Dermis microvascular lymphatic vessel endothelial cell (primary cell): ENCODE measurements at places on chromosomes 2 and 18.

DNA sequence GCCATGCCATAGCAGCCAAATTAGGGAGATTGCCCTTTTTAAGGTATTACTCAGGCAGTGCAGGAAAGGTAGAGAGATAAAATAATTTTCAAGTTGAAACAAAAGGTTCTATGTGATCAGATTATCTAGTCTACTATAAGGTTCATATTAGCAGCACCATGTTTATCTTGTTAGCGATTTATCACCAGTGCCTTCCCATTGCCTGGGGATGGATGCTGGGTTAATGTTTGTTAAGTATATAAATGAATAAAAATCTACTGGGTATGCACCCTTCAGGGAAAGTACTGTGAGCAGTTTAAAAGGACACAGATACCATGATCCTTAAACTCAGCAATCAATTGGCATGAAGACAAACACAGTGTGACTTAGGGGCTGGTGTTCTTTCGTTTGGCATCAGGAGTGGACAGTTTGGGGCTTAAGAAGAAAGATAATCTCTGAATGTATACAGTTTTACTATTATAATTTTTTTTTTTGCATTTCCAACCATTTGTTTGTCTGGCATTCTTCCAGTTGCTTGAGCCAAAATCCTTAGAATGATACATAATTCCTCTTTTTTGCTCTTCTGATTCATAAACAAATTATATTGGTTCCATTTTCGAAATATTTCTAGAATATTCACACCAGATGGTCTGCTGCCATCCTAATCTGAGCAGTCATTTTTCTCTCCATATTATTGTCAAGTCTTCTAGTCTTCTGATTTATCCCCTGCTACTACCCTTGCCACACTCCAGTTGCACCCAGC, 512.8 kb upstream of the SLC8A1 start:
- no peak for DNase-seq

GRCh38 chr2:23378496-23378895, 6.5 kb upstream of the KLHL29 start:
- no peak for DNase-seq

- no peak for DNase-seq
These were observed 40.4 kb upstream of the SMAD2 start for GRCh38 chr18:47970664-47971531.

GRCh38 chr2:142868229-142868762, 9.2 kb upstream of the KYNU start:
- peak; percentile 52 for DNase-seq

GRCh38 chr2:65518751-65519150, 86.4 kb upstream of the SPRED2 start:
- no peak for DNase-seq

GRCh38 chr18:11391661-11392060, 217.7 kb upstream of the SLC35G4 start:
- DNase-seq = no peak

DNA sequence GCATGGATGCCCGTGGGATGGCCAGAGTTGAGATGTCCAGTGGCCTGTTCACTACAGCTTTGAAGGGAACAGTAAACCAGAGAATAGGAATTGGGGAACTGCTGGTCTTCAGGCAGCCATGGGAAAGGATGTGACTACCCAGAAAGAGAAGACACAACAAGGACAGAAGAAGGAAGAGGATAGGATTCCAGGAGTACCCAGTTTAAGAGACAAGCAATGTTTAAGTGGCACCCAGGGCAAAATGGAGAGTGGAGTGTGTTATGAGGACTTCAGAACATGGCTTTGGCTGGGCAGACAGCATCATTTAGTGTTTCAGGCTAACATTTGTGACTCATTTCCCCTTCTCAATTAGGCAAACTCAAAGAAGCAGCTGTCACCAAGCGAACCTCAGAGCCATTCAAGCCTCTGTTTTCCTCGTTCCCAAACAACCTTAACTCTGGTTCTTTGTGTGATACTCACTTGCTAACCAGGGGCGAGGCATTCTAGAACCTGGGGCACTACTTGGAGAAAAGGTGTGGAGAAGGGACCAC, 4.0 kb upstream of the FAM124B start:
- DNase-seq = peak; percentile 85

DNA sequence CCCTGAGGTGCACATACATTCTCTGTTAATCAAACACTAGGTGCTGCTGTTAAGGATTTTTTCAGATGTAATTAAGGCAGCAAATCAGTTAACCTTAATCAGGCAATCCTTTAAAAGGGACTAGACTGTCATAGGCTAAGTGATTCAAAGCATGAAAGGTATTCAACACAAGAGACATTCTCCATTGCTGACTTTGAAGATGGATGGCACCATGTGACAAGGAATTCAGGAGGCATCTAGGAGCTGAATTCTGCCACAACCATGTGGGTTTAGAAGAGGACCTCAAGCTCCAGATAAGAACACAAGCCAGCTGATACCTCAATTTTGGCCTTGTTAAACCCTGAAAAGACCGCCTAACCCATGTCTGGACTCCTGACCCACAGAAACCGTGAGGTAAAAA, 84.0 kb downstream of the SMAD2 start:
- no peak for DNase-seq

- DNase-seq = no peak
These were observed 73.1 kb downstream of the RTP5 start for GRCh38 chr2:241942416-241943208.

- no peak for DNase-seq
These were observed 338.3 kb downstream of the ALK start for GRCh38 chr2:29583104-29583503.

DNA sequence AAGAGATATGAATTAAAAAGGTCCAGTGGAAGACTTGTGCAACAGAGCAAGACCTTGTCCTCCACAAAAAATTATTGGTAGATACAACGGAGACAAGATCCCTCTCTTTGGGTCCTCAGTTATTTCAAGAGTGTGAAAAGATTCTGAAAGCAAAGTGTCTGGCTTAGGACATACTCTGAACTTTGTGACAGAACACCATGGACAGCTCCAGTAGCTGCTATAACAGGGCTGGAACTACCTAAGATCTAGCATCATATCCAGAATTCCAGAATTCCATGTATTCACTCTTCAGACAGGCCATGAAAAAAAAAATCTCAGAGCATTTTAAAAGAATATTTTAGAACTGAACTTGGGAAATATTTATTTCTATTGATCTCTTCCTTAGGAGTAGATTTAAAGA, 74.8 kb upstream of the ZBTB14 start:
- peak; percentile 10 for DNase-seq

DNA sequence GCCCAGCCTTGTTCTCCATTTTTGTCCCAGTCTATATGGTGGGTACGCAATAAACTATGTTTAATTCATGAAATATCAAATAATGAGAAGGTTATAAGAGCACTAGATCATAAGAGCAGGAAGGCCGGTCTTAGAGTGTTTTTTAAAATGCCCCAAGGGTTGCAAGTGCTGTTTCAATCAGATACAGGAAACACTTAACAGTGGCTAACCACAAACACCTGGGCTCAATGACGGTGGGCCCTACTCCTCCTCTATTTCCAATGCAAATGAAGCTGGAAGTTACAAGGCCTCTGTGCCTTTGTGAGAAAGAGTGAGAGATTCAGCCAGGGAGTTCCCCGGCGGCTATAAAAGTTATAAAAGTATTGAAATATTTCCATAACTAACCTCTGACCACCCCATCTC, 18.9 kb upstream of the WDR33 start:
- no peak for DNase-seq

GRCh38 chr2:545711-546650, 131.2 kb downstream of the TMEM18 start:
- DNase-seq = no peak

- no peak for DNase-seq
These were observed 93.7 kb downstream of the MIB1 start for GRCh38 chr18:21834299-21834660.

DNA sequence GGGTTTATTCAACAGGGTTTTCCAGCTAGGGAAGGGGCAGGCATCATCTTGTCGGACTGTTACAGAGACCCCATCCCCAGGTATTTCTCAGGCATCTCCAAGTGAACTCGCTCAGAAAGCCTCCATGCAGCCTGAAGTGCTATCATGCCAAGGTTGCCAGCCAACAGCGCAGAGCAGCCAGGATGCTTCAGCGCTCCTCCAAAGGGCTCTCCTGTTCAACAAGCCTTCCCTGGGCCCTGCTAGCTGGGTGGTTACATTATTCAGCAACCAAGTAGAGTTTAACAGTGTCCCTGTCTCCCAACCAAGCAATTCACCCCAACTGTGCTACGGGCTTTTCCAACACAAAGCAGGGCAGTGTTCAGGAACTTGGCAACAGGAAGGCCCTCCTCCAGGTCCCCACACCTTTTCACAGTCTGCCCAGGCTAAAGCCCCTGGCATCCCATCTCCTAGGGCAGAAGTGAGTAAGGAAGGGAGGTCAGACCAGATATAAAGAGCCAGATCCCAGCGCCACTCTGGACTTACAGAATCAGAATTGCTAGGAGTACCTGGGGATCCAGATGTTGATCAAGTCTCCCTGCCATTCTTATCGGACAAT, 52.9 kb downstream of the ZBTB7C start:
- DNase-seq = no peak

- DNase-seq = no peak
These were observed 2.7 kb downstream of the CDCA7 start for GRCh38 chr2:173357346-173357745.

DNA sequence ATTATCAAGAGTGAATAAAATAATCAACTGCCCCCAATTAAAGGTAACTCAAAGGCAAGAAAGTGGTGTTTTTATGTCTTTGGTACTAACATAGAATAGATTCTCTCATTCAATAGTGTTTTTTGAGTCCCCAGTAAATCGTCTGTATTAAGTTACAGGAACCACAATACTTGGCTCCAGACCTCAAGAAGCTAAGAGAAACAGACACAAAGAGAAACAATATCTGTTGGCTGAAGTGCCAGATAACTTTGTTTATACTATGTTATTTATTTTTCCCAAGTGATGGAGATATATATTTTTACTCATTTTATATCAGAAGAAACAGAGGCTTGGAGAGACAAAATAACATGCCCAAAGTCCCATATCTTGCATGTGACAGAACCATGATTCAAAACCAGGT, 201.7 kb upstream of the HNRNPA3 start:
- no peak for DNase-seq

DNA sequence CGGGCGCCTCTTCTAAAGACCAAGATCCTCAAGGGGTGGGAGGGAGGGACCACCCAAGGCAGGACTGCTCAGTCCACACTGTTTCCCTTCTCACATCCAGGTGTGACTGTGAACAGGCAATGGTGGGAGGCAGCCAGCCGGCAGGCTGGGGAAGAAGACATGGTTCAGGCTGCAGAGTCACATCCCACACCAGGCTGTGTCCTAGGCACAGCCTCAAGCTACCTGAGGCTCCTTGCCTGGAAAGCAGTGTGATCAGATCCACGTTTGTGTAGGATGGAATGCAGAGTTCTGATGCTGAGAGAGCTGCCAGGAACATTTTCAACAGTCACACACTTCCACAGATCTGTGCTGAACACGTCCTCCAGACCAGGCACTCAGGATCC, 16.4 kb downstream of the SLC66A2 start:
- no peak for DNase-seq

GRCh38 chr2:176744146-176744545, 468.4 kb upstream of the HNRNPA3 start:
- peak; percentile 22 for DNase-seq

DNA sequence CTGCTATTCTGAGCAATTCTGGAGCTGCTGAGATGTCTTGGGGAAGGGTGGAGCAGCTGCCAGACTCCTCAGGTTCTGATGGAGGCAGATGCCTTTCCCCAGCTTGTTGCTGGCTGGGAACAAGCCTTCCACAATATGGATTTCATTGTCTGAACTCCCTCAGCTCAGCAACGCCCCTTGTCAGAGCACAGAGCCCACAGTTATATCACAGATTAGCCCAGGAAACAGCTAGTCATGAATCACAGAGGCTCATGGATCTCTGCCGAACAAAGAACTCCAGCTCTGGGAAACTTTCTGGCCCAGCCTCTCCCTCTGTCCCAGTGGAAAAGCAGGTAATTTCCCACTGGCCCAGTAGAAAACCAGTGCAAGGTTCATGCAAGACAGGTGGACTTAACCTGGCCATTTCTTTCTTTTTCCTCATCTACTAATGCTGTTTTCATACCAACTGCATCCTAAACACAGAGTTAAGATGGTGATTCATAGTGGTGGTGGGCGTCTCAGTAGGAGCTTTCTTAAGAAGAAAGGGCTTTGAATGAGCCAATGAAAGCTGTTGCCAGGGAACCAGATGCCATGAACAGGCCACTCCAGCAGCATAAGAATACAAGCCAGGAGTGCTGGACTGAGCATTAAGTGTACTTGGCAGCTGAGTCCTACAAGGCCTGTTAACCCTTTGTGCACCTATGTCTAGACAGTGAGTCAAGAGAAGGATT, 8.7 kb upstream of the KIAA2012 start:
- DNase-seq = no peak

GRCh38 chr2:113390124-113390849, 47.2 kb upstream of the ZNG1B start:
- peak; percentile 82 for DNase-seq

DNA sequence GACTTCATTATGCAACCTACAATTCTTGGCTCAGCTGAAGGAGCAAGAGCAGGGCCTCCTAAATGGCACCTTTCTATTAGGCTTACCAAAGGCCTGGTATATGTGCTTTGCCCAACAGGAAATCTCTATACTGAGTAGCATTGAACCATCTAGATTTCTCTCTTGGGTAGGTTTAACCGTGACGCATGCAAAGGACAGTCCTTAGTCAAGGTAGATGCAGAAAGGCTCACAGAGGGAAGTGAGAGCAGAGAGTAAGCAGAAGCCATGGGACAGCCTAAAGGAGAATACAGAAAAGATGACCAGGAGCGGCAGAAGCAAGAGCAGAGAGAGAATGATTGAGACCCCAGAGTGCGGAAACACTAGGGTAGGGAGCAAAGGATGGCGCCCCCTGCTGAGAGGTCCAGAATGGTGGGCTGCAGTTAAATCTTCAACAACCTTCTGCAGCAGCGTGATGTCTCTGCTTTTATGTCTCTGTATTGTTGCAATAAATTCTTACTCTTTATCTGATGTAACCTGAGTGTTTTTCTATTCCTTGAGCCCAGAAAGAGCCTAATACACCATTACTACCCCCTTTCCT, 4.7 kb upstream of the OSBPL1A start:
- DNase-seq = no peak

GRCh38 chr2:157746234-157746950, 117.7 kb upstream of the ACVR1C start:
- no peak for DNase-seq

GRCh38 chr2:20519309-20519708, 72.4 kb downstream of the RHOB start:
- DNase-seq = no peak

DNA sequence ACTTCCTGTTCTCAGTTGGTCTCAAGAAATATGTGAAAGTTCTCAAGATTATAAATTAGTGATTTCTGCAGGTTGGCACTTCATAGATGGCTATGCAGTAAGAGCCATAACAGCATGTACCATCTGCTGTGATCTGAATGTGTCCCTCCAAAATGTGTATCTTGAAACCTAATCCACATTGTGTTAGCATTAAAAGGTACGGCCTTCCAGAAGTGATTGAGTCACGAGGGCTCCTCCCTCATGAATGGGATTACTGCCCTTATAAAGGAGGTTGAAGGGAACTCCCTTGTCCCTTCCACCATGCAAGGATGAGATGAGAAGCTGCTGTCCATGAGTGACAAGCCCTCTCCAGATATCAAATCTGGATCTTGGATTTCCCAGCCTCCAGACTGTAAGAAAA, 45.0 kb downstream of the METTL4 start:
- no peak for DNase-seq

- peak; percentile 28 for DNase-seq
These were observed 43.1 kb downstream of the MERTK start for GRCh38 chr2:111941531-111941930.

GRCh38 chr2:67503066-67503795, 106.1 kb downstream of the ETAA1 start:
- DNase-seq = peak; percentile 95
